ENCODE measurements at places on chromosomes 11 and 22.

- DNase-seq, result no peak
Measured at GRCh38 chr11:68469642-68470041, 9.1 kb downstream of the PPP6R3 start.

DNA sequence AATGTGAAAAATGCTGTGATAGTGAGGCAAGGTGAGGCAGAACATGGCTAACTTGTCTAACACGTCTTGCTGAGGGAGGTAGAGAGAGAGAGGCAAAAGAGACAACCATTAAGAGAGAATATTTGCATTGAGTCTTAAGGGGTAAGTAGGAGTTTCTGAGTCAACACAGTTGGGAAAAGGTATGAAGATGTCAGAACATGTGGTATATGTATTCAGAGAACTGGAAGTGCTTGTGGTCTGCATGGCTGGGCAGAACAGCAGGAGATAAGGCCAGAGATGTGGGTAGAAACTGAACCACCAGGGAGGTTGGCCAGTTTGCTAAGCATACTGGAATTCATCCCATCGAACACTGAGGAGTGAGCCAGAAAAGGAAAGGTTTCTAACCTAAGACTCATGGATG is 25.0 kb upstream of the SLC5A1 start:
- DNase-seq, result no peak

GRCh38 chr11:97202613-97203292 is 812.9 kb downstream of the JRKL start:
- no peak for DNase-seq

GRCh38 chr11:9947231-9947864 is 283.5 kb downstream of the SWAP70 start:
- DNase-seq, result no peak

DNA sequence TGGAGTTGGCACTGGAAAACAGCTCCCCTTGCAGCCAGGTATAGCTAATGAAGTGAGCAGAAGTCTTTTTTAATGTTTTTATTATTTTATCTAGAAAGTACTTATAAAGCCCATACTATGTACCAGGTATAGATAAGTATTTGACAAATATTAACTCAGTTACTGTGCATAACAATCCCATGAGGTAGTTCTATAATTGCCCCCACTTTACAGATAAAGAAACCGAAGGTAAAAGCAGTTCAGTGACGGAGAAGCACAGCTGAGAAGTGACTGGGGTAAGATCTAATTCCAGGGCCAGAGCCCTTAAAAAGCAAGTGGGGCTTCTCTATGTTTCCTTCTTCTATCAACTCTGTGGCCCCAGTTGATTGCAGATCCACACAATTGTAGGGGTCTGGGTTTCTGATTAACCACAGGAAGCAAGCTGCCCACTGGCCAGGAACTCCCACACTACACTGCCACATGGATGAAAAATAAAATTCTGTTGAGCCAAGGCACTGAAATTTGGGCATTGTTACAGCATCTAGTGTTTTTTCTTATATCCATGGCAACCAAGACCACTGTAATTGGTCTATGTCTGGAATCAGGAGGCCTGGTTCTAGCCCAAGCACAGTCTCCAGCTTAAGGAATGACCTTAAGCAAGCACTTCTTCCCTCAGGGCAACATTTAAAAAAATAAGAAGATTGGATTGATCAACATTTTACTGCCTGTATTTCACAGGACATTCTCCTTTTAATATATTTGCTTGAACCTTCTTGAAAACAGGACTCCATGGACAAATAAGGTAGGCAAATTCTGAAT is 55.3 kb upstream of the TEAD1 start:
- DNase-seq, result no peak

DNA sequence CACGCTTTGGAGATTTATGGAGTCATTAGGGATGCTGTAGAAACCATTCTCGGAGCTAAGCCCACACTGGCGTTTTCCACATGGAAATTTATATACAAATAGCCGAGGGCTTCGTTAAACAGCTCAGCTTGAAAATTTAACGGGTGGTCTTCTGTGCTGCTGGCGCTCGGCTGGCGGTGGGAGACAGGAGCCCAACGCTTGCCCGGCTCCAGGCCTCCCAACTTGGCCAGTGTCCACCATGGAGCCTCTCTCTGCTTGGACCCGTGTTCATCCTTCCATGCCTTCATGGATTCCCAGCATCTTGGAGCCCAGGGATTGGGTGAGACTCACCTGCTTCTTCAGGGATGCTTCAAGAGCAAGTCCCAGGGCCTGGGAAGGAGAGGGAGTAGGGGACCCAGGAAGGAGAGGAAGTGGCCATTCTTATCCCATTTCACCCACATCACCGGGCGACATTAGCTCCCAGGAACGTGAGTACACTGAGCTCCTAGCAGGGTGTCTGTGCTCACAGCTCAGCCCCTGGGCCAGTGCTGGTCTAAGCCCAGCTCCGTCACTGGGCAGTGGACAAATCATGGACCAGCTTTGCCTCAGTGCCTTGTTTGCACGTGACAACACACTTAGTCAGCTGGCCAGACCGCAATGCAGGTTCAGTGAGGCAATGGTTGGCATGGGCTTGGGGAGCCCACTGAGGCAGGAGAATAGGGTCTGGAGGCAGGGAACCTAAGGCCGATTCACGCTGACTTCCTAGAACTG is 944.3 kb downstream of the BRD1 start:
- DNase-seq, result no peak

GRCh38 chr11:125910226-125910849 is 6.0 kb downstream of the DDX25 start:
- no peak for DNase-seq

GRCh38 chr22:30217698-30218560 is 28.6 kb downstream of the LIF start:
- no peak for DNase-seq

DNA sequence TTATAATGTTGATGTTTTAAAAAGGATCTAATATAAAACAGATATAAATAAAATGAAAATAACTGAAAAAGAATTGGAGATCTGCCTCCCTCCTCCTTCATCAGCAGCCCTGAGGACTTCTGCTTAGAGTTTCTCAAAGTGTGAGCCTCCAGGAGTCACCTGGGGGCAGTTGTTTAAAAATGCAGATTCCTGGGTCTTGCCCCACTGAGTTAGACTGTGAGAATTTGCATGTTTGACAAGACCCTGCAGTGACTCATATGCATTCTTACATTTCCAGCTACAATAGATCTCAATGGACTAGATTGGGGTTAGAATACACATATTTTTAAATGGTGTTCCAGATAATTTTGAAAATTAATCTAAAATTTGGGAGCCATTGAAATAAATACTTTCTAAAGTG is 798 bp upstream of the OOSP3 start:
- no peak for DNase-seq

DNA sequence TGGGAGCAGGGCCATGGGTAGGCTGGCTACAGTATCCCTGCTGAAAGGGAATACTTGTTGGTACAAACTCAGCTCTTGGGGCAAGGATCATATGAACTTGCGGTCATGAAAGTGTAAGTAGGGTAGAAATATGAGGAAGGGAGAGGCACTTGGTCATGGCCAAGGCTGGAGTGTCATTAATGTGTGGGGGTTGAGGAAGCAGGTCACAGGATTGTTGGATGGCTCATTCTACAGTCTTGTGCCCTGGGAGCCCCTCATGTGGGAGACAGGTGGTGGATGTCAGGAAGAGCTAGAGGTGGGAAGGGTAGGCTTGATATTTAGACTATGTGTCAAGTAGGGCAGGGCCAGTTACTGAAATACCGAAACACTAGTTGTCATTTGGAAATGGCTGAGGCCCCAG is 95.5 kb downstream of the RRM1 start:
- DNase-seq, result no peak

DNA sequence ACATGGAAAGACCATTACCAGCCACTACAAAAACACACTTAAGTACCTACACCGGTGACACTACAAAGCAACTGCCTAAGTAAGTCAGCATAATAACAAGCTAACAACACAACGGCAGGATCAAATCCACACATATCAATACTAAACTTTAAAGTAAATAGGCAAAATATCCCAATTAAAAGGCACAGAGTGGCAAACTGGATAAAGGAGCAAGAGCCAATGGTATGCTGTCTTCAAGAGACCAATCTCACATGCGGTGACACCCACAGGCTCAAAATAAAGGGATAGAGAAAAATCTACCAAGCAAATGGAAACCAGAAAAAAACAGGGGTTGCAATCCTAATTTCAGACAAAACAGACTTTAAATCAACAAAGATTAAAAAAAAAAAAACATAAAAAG is 261.5 kb upstream of the TENM4 start:
- DNase-seq, result no peak

DNA sequence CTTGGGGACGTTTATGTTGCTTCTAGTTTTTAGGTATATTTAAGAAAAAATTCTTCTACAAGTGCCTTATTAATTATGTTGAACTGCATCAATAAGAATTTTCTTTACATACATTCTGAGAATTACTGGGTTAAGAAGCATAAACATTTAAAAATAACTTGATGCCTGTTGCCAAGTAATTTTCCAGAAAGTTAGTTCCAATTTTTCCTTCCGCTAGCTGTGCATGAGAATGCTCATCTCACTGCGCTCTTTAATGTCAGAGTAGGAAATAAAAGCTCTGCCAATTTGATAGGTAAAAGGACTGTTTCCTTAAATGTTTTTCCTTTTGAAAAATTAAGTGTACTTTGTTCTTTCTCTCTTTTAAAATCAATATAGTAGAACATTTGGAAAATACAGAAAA is 113.1 kb upstream of the ZBED5 start:
- DNase-seq, result no peak

- DNase-seq, result no peak
Measured at GRCh38 chr11:8809939-8810539, 101.0 kb upstream of the AKIP1 start.

DNA sequence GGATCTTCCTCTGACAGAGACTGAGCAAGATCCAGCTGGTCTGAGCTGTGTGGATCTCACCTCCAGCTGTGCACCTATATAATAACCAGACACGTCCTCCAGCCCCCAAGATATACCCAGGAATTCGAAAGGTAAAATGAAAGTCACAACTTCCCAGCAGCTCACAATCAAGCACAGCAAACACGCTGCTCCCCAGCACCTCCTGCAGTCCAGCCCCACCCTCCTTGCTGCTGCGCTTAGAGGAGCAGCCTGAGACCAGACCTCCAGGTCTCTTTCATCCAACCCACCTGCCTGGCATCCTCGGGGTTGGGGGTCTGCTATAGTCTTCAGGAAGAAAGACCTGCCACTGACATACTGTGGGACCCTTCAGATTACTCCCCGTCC is 3.0 kb upstream of the APOL4 start:
- DNase-seq, result no peak

DNA sequence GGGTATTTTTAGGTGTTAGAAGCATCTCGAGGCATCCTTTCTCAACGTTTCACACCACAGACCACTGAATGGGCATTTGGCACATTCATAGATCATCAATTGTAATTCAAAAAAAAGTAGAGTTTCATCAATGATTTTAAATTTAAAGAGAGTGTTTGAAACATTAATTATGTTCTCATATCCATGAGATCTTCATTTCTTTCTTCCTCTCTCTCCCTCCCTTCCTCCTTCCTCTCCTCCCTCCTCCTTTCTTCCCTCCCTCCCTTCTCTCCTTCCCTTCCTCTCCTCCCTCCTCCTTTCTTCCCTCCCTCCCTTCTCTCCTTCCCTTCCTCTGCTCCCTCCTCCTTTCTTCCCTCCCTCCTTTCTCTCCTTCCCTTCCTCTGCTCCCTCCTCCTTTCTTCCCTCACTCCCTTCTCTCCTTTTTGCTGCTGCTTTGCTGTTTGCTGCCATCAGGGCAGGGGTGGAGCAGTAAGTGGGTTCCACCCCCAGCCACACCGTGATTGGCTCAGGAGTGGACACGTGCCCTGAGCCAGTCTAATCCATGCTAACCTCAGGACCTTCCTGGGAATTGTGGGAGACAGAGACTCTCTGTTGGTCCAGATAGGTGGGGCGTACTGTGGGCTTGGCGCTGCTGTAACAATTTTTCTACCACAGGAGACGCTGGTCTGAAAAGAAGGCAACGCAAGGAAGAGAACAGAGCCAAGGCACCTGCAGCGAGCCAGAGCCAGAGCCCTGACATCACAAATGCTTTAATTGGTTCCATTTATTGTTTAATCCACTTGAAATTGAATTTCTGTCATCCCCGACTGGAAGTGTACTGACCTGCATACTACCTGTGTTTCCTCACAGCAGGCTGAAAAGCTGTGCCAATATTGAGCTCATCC is 33.7 kb upstream of the APOBEC3A start:
- DNase-seq, result no peak

DNA sequence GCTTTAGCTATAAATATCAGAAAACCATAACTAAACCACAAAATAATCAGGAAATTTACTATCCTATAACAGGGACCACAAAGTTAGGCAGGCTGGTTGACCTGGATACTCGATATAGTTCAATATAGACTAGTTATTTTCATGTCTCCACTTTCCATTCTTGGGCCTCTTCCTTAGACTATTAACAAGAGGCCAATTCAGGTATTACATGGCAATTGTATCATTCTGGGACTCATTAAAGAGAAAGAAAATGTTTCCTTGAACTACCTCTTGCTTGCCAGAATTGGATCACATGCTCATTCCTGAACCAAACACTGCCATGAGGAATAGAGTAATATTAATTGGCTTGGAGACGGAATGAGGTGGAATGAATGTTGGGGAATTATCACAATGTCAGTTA is 76.0 kb downstream of the EIF3M start:
- no peak for DNase-seq

DNA sequence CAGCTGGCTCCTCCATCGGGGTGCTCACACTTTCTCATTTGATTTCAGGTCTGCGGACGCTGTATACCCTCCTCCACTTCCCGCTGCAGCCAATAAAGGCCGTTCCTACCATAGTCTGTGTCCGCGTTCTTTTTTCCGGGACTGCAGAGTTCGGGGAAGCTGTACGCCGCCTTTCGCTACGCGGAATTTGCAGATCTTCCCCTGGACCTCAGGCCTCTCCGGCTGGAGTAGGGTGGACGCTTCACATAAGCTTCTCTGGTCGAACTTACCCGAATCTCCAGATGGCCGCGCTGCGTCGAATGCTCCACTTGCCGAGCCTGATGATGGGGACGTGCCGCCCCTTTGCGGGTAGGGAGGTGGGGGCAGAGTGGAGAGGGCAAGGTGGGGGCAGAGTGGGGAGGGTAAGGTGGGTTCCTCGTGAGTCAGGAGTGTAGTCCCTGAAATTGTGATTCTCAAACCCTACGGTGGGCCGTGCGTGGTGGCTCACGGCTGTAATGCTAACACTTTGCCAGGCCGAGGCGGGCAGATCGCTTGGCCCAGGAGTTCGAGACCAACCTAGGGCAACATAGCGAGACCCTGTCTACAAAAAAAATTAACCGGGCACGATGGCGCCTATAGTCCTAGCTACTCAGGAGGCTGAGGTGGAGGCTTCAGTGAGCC is 617 bp downstream of the CSKMT start:
- DNase-seq, result no peak

GRCh38 chr11:76763573-76764346 is 19.4 kb upstream of the TSKU start:
- DNase-seq, result no peak

- DNase-seq, result no peak
Measured at GRCh38 chr11:61112575-61112974, 10.3 kb downstream of the CD5 start.

GRCh38 chr11:8719211-8719649 is 36.6 kb downstream of the RPL27A start:
- no peak for DNase-seq

DNA sequence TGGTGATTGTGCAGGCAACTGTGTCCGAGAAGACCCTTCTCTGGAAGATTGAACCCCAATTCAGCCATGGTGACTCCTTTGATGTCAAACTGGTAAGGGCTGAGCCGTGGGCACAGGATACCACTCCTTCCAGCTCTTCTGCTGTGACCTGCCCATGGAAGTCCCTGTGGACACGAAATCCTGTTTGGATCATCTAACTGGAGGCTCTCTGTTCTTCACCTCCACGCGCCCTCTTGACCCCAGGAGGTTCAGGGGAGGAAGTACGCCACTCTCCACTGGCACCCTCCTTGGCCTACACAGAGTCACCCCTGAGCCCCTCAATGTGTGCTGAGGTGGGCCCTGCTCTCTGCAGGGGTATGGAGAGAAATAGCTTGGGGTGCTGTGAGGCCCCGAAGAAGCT is 810 bp downstream of the ISX start:
- DNase-seq, result no peak

Data from activated naive CD4-positive, alpha-beta T cell (primary cell).